ENCODE measurements at places on chromosomes 11 and 22.

DNA sequence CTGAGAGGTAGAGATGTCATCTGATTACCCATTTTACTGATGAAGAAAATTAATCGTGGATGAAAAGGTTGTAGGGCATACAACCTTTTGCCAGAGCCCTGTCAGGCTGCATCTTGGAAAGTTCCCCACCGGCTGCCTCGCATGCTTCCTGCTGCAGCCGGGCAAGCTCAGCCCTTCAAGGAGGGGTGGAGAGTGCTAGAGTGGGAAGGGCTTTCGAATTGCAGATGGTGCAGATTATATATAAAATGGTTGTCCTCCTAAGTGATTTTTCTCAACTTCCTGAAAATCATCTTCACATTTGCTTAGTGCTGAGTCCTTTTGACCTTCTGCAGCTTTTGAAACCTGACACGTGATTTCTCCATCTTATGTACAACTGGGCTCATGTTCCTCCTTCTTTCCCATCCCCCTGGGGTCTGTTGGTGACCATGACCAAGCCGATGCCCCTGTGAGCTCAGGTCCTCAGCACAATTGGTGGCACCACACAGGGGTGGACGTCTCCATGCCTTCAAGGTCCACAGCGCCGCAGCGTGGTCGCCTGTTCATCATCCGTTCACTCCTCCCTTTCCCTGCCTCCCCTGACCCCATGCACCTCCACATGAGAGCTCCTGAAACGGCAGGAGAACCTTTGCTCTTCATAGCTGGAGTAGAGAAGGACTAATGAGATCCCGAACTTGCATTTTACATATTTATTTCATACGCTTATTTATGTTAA lies 47.6 kb upstream of the MYO18B start:
- DNase-seq: no peak

GRCh38 chr11:100637706-100638105 lies 49.4 kb upstream of the ARHGAP42 start:
- DNase-seq: peak; percentile 25

DNA sequence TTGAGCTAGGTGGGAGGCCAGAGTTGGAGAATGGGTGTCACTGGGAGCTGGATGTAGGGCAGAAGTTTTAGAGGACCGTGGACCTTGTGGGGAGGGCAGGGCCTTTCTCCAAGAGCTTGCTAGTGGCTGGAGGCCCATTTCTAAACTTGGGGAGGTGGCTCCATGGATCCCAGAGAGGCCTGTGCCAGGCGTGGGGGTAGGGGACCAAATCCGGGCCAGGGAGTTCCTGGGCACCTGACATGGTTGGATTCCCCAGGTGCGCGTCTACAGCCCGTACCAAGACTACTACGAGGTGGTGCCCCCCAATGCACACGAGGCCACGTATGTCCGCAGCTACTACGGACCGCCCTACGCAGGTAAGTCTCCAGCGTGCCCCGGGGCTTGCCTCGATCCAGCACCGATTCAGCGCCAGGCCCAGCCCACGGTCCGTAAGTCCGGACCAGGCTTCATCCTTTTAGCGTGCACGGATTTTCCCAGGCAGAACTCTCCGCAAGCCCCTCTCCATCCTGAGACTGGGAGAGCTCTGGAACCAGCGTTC lies 14.2 kb downstream of the PLEKHB1 start:
- DNase-seq: peak; percentile 40

- DNase-seq: no peak
Observed at GRCh38 chr11:96130061-96130620, 206.2 kb upstream of the MTMR2 start.

DNA sequence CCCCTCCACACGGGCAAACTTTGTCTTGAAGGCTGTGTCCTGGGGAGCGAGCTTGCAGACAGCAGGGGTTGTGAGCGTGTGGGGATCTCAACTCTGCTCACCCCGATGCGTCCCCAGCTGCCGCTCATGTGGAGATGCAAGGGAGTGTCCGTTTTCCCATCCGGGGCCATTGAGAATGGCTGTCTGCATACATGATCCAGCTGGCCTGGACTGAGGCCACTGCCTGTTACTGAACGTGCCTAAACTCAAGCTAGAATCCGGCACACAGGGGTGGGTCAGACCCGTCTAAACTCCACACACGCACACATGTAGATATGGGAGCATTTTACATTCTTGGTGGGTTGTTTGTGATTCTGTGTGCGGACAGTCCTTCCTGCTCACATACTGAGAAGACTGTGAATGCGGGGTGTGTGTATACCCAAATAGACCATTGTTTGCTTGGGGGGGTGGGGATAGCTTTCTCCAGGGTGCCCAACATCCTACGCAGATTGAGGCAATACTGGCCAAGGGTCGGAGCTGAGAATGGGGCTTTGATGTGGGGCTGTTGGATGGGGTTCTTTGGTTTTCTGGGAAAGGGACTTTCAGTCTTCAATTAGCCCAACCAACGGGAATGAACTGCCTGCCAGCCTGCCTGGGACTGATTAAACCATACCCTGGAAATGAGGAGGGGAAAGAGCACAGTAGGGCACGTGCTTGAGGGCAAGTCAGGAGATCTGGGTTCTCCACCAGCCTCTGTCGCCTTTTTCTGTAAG lies 60.4 kb downstream of the ST3GAL4 start:
- peak; percentile 91 for DNase-seq

DNA sequence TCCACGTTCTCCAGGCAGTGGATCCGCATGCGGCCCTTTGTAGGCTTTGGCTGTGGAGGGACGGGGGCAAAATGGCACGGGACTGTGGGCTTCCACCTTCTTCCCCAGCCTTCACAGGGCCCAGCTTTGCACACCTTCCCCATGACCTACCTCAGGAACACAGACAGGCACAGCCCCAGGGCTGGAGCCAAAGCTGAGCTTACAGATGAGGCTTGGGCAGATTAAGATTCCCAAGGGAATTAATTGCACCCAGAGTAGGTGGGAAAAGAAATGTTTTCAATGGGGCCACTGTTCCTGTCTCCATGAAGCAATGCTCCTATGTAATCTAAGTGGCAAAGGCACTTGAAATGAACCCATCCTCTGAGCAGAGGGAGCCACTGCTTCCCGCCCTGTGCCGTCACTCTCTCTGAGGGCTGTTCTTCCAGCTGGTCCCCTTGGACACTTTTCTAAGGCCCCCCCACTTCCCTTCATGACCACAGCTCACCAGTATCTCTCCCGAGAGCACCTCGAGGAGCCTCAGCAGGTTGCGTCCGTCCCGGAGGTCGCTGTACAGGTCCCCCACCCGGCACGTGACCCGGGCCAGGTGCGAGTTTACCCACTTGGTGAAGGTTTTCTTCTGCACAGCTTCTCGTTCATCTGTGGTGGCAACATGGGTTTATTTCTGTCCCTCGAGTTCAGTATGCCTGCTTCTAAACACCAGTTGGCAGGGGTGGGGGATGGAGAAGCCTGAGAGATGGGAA lies 13.5 kb downstream of the SPTBN2 start:
- DNase-seq: no peak

DNA sequence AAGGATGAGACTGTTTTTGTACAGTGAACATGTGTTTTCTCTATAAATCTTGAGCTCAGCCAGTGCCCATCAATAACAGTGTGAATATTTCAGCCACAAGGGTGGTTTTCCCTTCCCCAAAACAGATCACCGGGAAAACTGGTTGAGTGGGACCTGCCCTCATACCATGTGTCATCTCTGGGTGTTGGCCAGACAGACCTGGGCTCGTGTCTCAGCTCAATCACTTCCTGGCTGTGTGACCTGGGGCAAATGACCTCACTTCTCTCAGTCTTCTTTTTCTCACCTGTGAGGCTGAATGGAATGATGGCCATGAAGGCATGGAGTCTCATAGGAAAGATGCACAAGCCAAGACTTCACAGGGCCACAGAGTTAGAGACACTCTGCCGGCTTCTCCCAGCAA lies 74.7 kb downstream of the COMMD9 start:
- DNase-seq: no peak

GRCh38 chr11:130631119-130631518 lies 182.7 kb downstream of the ADAMTS15 start:
- no peak for DNase-seq

- no peak for DNase-seq
Observed at GRCh38 chr11:115670538-115671205, 166.5 kb upstream of the CADM1 start.

DNA sequence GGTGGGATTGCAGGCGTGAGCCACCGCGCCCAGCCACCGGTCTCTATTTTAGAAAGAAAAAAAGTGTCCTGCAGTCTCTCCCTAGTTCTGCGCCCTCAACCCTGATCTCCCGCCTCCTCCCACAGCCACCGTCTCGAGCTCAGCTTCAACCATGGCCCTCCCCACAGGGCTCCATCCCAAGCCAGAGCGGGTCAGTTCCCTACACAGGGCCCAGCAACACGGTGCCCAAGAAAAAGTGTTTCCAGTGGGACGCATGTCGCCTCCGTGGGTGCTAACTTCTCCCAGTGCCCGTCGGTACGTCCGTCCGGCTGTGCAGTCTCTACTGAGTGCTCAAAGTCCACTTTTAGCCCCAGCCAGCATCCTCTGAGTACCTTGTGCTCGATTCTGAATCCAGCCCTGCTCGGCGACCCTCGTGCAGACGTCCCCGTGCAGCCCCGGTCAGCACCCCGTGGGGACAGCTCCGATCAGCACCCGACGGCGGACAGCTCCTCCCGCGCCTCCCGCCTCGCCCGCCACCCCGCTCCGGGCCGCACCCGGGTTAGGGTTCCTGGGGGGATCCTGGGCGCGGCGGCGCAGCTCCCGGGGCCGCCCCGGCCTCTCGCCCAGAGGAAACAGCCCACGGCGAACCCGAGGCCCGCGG lies 657 bp upstream of the MAPK8IP2 start:
- DNase-seq: peak; percentile 76

- DNase-seq: no peak
Observed at GRCh38 chr22:32674925-32675825, 126.3 kb upstream of the TIMP3 start.

DNA sequence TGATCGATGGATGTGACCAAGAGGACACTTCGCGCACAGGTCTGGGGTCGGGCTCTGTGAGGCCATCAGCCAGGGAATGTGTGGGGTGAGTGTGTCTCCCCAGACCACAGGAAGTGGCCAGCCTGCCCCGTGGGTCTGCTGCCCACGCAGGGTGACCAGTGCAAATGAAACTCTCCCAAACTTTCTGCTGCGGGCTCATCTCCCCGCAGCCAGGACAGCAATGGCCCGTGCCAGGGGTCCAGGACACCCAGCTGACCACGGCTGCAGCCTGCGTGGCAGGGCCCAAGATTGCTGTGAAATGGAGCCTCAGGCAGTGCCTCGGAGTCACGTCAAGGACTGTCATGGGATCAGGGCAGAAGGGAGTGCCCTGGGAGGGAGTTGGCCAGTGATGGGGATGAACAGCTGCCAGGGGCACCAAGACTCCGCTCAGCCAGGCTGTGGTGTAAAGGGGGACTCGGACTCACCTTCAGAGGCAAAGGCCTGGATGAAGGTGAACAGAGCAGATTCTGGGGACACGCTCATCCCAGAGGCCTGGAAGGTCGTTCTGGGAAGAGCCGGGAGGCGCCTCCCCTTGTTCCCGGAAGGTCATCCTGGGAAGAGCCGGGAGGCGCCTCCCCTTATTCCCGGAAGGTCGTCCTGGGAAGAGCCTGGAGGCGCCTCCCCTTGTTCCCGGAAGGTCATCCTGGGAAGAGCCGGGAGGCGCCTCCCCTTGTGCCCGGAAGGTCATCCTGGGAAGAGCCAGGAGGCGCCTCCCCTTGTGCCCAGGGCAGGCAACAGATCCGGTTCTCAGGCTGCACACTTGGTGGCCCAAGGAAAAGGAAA lies 252.6 kb downstream of the BRD1 start:
- no peak for DNase-seq

DNA sequence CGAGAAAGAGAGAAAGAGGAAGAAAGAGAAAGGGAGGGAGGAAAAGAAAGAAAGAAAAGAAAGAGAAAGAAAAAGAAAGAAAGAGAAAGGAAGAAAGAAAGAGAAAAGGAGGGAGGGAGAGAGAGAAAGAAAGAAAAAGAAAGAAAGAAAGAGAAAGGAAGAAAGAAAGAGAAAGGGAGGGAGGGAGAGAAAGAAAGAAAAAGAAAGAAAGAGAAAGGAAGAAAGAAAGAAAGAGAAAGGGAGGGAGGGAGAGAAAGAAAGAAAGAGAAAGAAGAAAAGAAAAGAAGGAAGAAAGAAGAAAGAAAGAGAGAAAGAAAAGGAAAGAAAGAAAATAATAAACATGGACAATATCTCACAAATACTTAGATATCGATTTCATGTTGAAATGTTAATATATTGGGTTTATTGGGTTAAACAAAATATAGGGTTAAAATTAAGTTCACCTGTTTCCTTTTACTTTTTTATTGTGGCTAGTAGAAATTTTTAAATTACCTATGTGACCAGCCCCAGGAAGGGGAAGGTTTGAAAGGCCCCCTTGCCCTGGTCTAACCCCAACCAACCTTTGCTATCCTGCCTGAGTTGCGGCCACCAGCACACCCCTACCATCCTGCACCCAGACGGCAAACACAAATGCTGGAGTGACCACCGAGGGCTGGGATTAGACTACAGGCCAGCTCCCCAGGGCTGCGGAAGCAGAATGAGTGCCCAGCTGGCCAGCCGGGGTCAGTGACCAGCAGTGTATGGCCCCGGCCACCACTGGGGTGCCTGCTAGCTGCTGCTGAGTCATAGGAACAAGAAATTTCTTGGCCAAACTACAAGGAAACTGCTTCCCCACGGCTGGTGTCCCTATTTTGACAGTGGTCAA lies 81.0 kb upstream of the FGF3 start:
- no peak for DNase-seq

GRCh38 chr11:84420271-84420670 lies 1134.1 kb upstream of the CCDC90B start:
- no peak for DNase-seq

DNA sequence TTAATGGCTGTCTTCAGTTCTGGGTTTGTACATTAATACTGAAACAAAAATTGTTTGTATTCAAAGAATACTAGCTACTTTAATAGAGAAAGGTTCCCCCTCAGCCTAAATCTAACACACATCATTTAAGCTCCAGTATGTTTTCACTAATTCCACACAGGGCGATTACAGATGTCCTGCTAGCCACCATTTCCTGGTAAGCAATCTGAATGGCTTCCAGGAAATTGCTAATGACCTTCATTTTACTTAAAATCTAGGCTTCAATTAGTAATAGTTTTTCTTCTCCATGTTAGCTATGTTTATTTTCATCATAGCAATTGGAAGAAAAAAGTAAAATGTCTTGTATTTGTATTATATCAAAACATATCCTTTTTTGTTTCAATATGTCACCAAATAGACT lies 132.8 kb downstream of the SOX6 start:
- no peak for DNase-seq

GRCh38 chr11:78914503-78914902 lies 339.8 kb upstream of the NARS2 start:
- DNase-seq: no peak

- DNase-seq: no peak
Observed at GRCh38 chr11:125626288-125626950, 1.5 kb downstream of the CHEK1 start.

DNA sequence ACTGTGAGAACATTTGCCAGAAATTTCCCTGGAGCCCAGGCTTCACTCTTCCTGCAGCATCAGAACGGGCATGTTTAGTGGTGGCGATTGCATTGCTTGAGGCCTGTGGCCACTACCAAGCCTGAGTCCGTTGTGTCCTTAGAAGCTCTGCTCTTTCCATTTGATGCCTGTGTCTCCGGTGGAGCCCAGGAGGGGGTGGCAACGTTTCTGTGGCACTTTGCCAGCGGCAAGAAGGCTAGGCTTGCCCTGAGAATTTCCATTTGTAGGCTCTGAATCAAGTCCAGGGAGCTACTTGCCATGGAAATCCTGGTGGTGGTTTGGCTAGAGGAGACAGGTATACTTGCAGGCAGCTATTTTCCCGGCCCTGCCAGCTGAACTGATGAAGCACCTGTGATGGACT lies 47.1 kb downstream of the ADAMTS8 start:
- DNase-seq: no peak

Data from femur (tissue), 1 donor.